AG08395 (cell line): ENCODE measurements at places on chromosomes 3 and 15.

GRCh38 chr3:61073566-61074165 is 177.6 kb downstream of the FHIT start:
- DNase-seq: no peak

GRCh38 chr15:60766391-60767128 is 287.6 kb upstream of the ICE2 start:
- DNase-seq: no peak

- DNase-seq: no peak
Observed at GRCh38 chr3:9978710-9979305, 7.8 kb downstream of the EMC3 start.

DNA sequence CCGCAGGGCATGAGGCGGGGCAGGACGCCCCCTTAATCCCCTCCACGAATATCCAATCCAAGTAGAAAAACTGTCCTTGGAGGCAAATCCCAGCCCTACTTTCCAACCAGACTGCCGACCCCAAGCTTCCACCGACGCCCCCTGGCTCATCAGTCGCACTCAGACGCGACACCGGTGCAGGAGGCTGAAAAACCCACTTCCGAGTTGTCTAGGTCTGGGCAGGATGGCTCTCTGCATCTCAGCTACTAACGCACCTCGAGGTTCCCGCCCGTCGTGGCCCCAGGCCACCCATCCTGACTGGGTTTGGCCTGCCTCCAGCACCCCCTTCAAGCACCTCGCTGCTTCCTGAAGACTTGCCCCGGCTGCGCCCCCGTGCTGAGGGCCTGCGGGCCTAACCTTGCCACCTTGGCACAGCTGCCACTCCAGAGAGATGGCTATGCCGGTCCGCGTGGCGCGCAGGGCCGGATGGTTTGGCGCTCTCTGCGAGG is 15.5 kb downstream of the RGMA start:
- no peak for DNase-seq

DNA sequence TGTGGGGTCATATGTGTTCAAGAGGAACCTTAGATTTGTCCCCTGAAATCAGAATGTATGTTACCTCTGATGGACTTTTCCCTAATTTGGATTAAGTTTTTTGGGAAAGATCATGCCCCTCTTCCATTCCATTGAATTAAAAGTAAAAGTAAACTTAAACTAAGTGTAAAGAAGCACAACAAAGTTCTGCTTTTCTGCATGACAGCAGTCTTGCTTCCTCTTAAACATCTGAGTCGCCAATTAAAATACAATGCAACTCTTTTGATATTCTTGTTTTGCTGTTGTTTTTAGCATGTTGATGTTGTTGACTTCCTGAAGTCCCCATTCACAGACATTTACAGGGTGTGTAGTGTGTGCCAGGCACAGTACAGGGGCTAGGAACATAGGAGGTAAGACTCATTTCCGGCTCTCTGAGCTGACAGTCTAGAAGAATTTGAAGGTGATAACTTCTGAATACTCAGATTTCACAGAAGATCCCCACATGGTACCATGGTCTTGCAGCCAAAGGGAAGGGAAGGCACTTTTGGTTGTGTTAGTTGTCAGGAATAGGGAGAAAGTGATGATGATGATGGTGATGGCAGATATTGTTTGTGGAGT is 45.0 kb downstream of the USP13 start:
- no peak for DNase-seq

GRCh38 chr3:9222049-9222448 is 27.4 kb downstream of the SRGAP3 start:
- no peak for DNase-seq

GRCh38 chr15:51491941-51492340 is 130.6 kb downstream of the DMXL2 start:
- no peak for DNase-seq

DNA sequence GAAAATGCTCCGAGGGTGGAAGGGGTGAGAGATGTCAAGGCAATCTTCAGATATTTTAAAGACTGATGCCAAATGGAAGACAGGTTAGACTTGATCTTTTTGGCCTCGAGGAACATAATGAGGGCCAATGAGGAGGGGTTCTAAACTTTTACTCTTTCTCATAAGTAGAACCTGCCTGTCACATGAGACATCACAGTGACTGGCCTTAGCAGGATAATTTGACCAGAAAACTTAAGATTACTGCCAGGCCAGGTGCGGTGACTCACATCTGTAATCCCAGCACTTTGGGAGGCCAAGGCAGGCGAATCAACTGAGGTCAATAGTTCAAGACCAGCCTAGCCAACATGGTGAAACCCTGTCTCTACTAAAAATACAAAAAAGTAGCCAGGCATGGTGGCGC is 12.2 kb downstream of the TM4SF4 start:
- no peak for DNase-seq
